ENCODE measurements at places on chromosomes 16 and 17. TPM values are rescaled to one million over a fixed set of nuclear protein-coding genes. Genes with fewer than 3 reads are reported as not detected.

The TMIGD1 gene
- total RNA-seq, result not detected

The GPT2 gene
- 36.9 TPM for total RNA-seq

The MT1B gene
- total RNA-seq, result not detected

The KLHL10 gene
- 0.28 TPM for total RNA-seq

The MVD gene
- total RNA-seq, result 89.1 TPM

The TTYH2 gene
- total RNA-seq, result 3.6 TPM

The USP32 gene
- total RNA-seq, result 57.9 TPM

The CNTD1 gene
- not detected for total RNA-seq

The CCNF gene
- total RNA-seq, result 4.2 TPM

The PMFBP1 gene
- 0.46 TPM for total RNA-seq

The TEX19 gene
- not detected for total RNA-seq

Measured in smooth muscle cell of the umbilical artery (primary cell).